ENCODE measurements at places on chromosomes 5 and 9.

DNA sequence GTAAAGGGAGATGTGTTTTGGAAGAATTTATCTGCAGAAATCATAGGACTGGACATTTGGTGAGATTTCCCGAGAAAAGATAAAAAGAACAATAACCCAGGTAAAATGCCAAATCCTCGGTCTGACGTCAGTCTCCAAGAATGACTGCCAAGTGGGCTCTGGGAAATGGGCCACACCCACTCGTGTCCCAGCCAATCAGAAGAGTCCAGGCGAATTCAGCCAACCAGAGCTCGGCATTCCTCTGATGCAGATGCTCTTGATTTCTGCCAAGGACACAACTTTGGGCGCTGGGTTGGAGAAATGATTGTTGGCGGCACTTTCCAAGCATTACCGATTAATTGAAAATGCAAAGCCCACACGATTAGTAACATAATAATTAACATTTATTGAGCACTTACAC lies 73.3 kb downstream of the FGF18 start:
- DNase-seq, result no peak

- DNase-seq, result no peak
These were observed 326.4 kb upstream of the TARS1 start for GRCh38 chr5:33114361-33114760.

GRCh38 chr9:110258690-110259091 lies 2.4 kb upstream of the TXN start:
- no peak for DNase-seq

- DNase-seq, result peak; percentile 31
These were observed 482 bp downstream of the NFIB start for GRCh38 chr9:14313378-14313940.

DNA sequence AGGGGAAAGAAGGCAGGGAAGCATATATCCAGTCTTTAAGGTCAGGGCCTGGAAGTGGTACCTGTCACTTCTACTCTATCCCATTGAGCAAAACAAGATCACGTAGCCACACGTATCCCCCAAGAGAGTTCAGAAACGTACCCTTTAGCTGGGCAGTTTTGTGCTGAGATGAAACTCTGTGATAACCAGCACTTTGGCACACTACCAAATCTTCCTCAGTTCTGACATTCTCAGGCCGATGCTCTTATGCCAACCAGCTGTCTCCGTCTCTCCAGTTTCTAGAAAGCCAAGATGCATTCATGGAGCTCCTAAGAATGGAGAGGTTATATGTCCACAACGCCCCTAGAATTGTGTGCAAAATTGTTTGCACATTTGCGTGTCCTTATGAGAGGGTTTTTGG lies 176.6 kb upstream of the MSX2 start:
- no peak for DNase-seq

DNA sequence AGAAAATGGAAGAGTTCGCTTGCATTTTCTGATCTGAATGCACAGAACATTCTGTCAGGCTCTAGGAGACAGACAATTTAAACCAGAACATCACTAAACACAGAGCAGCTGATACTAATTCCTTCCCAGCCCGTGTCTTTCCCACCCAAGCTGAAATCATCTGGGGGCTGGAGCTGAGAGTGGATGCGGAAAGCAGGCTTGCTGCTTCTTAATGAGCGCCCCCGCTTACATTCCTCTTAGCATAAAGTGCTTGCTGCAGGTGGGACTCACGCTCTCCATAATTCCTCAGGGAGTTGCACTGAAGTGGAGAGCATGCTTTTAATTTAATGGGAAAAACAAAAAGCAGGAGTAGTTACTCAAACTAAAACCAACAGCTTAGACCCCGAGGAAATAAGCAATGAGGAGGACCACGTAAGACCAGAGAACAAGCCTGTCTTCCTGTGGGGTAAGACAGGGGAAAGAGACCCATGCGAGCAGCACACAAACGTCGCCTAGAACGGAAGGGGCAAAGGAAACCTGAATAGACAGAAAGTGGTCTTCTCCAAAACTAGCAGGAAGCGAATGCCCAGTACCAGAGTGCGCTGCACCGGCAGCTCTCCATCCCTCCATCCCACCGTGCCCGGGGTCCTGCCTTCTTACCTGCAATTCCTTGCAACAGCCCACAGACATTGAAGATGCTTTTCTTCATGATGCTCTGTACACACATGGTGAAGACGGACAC lies 139.3 kb downstream of the LHFPL2 start:
- DNase-seq, result no peak

DNA sequence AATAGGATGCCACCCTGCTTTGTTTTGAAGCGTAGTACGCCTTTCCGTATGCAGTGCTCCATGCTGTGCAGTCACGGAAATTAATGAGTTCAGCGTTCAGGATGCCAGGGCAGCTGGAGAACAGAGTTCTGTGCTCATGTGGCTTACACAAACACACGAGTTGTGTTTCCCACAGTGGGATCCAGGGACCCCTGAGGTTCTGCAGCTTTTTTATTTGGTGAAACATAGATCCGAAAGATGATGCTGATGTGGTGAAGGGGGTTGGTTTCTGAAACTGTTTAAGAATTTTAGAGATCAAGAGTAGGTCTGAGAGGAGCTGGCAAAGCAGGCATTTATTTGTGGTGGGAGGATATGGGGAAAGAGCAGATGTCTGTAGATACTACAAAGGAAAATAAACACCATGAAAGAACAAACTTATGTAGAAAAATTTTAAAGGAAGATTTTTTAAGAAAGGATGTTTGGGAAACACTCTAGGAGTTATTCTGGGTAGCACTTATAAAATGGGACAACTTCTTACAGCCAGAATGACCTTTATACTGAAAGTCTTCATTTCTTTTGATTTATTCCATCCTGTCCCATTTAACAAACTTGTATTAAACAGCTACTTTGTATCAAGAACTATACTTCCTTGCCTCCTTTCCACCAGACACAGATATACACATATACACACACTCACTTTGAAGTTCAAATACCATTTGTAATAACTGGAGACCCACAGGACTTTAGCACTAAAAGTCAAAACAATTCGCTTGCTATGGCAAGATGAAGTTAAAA lies 52.7 kb downstream of the ITGA1 start:
- DNase-seq, result peak; percentile 59

Data from IMR-90 (cell line).